ENCODE measurements at places on chromosomes 2 and 18. TPM values are rescaled to one million over a fixed set of nuclear protein-coding genes. Genes with fewer than 3 reads are reported as not detected.

DNA sequence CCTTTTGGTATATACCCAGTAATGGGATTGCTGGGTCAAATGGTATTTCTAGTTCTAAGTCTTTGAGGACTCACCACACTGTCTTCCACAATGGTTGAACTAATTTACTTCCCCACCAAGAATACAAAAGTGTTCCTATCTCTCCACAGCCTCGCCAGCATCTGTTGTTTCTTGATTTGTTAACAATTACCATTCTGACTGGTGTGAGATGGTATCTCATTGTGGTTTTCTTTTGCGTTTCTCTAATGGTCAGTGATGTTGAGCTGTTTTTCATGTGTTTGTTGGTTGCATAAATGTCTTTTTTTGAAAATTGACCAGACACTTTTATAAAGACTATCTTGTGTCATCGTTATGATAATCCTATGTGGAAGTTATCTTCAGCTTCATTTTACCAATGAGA lies 16.0 kb upstream of the ATP8B1 start:
- no peak for DNase-seq

Gene FBXO48
- total RNA-seq, result 1.6 TPM

Gene ANKRD53
- 0.56 TPM for total RNA-seq

GRCh38 chr18:74902147-74902455 lies 304.4 kb downstream of the ZNF407 start:
- no peak for DNase-seq

Gene ACTG2
- total RNA-seq, result 8.3 TPM

GRCh38 chr2:200761266-200761665 lies 50.4 kb upstream of the BZW1 start:
- no peak for DNase-seq

Gene IL36RN
- total RNA-seq, result not detected

DNA sequence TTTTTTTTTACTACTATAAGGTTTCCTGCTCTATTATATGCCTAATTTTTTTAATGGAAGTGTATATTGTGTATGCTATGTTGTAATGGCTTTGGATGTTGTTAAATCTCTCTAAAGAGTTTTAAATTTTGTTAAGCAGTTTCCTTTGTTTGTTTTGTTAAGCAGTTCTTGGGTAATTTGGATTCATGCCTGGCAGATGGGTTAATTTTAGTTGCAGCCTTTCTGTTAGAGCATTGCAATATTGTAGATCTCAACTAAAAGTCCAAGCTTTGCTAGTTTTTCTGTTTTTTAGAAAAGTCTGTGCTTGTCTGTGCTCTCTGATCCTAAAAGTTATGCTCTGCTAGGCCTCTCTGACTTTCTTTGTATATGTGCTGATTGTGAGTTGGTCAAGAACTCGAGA lies 1229.0 kb upstream of the NRXN1 start:
- no peak for DNase-seq

DNA sequence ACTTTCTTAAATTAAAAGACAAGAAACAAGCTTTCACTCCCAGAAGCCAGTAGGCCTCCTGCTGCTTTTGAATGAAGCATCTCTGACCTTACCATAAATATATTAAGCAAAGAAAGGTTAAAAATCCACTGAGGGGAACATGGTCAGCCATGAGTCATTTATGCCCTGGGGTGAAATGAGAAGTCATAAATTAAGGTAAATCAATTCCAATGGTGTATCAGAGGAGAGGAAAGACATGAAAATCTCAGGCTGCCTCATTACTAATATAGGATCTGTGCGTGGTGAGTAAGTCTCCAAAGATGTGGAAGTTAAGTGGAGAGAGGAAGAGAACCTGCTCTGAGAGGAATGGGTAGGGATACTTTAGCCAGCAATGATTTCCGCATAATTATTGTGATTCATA lies 292.3 kb upstream of the CHAC2 start:
- no peak for DNase-seq

Gene POTEJ
- not detected for total RNA-seq

Gene MYO5B
- total RNA-seq, result 1.5 TPM

Gene CHRND
- not detected for total RNA-seq

Measured in endothelial cell (in vitro differentiated cells).